ENCODE measurements at places on chromosomes 11 and 22.

GRCh38 chr11:10263929-10264328 lies 30.1 kb downstream of the SBF2 start:
- DNase-seq = no peak

GRCh38 chr22:46027211-46028105 lies 50.5 kb upstream of the WNT7B start:
- DNase-seq = no peak

DNA sequence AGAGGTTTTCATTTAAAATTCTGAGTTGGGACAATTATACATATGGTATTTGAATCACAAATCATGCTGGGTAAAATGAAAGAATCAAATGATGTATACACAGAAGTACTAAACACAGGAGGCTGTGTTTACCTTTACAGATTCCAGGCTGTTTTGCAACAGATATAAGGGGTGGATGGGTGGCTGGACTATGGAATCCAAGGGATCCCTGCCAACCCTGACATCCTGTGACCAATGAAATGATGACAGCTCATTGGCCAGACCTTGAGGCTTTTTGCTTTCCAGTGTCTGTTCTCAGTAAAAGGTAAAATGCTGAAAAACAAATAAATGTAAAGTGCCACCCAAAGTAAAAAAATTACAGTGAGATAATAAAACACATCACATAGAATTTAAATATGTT lies 3.3 kb upstream of the DDI1 start:
- no peak for DNase-seq

DNA sequence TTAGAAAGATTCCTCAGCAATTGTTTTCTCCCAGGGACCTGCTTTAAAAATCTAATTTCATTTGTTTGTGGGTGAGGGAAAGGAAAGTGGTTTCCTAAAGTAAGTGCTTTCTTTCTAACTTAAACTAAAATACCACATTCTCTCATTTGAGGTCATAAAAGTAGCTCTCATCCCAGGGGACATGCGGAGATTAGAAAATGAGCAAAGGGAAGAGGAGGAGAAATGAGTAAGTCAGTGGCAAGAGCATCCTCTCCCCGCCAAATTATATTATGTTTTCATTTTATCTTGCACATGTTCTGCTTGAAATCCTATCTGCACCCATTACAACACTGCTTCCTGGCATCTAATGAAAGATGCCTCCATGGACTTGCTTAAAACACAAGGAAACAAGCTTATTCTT lies 191.4 kb downstream of the ARHGAP42 start:
- DNase-seq = no peak

DNA sequence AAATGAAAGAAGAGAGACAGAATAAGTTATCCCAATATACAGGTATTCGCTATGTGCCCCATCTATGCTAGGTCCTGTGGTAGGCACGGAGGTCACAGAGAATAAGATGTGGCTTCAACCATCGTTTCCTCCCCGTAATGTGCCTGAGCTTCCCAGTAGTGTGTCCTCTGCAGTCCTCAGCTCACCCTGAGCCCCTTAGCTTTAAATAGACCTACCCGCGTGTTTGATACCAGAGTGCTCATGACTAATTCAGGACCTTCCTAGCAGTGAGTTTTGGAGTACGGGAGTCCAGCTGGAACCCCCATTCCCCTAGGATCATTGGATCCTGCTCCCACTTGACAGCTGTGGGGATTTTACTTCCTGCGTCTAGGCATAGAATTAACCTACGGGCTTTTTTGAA lies 37.5 kb upstream of the SYN3 start:
- DNase-seq = no peak

Measured in central memory CD4-positive, alpha-beta T cell (primary cell).